ENCODE measurements at places on chromosomes 11 and 22.

DNA sequence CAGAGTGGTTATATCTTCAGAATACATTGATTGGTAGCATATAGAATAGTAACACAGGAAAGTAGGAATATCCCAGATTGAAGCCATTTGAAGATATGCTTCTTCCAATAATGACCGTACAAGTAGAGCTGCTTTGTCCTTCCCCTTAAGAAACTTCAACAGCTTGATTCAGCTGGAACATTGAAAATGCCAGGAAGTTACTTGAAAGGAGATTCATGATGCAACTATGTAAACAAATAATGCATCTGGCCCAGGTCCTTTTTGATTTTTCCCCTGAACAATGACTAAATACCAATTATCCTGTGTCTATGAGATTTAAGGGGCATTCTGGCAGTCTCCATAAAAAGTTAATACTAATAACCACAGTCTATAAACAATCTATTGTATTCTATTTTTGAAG, 3.0 kb downstream of the DKK3 start:
- DNase-seq: no peak

DNA sequence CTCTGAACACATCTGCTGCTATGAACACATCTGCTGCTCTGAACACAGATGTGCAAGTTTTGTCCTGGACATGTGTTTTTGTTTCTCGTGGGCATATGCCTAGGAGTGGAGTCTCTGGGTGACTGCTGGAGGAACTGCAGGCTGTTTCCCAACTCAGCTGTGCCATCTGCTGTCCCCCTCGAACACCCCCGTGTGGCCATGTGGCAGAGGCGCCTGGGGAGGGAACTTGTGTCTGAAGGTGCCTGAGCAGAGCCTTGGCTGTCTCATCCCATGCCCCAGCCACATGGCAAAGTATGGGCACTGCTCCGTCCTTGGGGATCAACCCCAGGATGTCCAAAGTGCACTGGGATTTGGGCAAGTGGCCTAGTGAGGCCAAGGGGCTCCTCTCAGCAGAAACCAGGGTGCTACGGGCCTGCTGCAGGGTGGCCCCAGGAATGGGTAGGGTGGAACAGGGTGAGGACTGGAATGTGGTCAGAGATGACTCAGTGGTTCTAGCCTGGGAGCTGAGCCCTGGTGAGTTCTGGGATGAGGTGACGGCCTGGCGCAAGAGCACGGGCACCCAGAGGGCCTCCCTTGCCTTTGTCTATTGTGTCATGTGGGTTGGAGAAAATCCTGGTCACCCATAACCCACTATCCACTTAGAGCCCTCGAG, 14.7 kb downstream of the GATD1 start:
- DNase-seq: no peak

GRCh38 chr11:96332126-96332771, 10.7 kb downstream of the MAML2 start:
- no peak for DNase-seq

DNA sequence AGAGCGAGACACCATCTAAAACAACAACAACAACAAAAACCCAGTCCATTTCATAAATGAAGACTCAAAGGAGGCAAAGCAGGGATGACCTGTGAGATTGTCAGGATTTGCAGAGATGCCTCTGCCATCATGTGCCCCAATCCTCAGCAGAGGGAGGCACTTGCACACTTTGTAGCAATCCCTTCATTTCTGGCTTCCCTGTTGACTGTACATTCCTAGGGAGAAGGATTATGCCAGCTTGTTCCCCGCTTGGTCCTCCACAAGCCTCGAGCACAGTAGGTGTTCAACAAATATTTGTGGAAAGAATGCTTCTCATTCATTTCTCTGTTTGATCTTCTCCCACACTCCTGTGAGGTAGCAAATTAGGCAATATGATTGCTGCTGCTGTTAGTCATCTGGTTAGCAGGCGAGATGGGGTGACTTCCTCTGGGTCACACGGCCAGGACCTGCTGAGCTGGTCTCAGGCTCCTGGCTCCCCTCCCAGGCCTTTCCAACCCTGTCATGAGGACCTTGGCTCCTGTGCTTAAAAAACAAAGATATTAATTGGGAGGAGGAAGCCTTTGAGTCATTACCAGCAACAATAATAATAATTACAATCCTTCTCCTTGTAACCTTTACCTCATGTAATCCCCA, 34.1 kb downstream of the LIF start:
- no peak for DNase-seq

DNA sequence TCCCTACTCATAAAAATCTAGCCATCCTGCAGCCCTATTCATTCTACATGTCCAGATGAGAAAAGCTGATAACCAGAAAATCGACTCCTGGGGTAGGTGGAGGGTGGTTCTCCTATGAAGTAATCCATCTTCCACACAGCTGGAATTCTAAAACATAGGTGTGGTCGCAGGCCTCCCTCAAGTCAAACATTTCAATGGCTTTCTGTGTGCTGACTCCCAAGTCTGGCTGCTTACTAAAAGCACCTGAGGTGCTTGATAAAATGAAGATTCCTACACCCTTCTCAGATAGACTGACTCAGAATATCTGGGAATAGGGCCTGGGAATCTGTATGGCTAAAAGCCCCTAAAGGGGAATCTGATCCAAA, 26.1 kb downstream of the IRAG1 start:
- DNase-seq: no peak

GRCh38 chr11:9509041-9509440, 48.2 kb downstream of the ZNF143 start:
- no peak for DNase-seq

- no peak for DNase-seq
These were observed 62.1 kb upstream of the NUP50 start for GRCh38 chr22:45101515-45102227.
